Lung microvascular endothelial cell (primary cell): ENCODE measurements at places on chromosomes 3 and 15. TPM values are rescaled to one million over a fixed set of nuclear protein-coding genes. Genes with fewer than 3 reads are reported as not detected.

DNA sequence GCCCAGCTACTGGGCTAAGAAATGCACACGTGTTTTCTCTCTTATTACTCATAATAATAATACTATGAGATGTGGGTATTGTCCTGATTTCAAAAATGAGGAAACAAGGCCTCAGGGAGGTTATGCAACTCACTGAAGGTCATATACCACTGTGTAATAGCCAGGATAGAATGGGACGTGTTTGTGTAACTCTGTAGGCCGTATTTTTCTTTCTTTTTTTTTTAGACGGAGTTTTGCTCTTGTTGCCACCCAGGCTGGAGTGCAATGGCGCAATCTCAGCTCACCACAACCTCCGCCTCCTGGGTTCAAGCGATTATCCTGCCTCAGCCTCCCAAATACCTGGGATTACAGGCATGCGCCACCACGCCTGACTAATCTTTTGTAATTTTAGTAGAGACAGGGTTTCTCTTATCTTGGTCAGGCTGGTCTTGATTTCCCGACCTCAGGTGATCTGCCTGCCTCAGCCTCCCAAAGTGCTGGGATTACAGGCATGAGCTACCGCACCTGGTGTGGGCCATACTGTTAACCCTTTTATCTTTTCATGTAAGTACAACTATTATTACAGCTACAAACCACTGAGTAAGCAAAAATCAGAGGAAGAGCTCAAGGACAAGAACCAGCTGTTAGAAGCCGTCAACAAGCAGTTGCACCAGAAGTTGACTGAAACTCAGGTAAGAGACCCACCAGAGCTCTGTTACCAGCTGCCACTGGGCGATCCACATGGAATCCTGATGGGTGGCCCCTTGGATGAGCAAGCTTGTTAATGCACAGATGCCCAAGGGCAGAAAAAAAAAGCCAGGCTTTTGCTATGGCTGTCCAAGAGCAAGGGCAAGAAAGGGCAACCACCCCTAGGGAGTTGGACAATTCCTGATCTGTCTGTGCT, 6.7 kb downstream of the KNSTRN start:
- DNase-seq, result no peak

DNA sequence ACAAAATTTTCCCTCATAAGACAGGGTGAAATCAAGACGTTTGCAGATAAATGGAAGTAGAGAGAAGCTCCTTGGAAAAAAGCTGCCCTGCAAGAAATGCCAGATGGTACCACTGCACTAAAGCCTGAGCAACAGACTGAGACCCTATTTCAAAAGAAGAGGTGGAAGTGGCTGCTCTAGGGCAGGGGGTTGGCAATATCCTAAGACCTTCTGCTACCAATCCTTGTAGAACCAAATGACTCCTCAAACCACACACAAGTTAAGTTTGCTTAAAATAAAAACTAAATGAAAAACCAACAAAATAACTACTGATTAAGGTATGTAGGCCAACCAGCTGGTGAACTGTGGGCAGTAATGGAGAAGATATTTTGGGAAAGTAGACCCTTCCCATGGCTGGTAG, 21.3 kb downstream of the RAB43 start:
- no peak for DNase-seq

- DNase-seq, result no peak
Observed at GRCh38 chr3:103127737-103128136, 692.9 kb downstream of the ZPLD1 start.

The GPR176 gene
- total RNA-seq, result 2.4 and 14.4 TPM in 2 replicates

The MAGEL2 gene
- under 0.01 TPM in 1 of 2 replicates, not detected in the other for total RNA-seq

DNA sequence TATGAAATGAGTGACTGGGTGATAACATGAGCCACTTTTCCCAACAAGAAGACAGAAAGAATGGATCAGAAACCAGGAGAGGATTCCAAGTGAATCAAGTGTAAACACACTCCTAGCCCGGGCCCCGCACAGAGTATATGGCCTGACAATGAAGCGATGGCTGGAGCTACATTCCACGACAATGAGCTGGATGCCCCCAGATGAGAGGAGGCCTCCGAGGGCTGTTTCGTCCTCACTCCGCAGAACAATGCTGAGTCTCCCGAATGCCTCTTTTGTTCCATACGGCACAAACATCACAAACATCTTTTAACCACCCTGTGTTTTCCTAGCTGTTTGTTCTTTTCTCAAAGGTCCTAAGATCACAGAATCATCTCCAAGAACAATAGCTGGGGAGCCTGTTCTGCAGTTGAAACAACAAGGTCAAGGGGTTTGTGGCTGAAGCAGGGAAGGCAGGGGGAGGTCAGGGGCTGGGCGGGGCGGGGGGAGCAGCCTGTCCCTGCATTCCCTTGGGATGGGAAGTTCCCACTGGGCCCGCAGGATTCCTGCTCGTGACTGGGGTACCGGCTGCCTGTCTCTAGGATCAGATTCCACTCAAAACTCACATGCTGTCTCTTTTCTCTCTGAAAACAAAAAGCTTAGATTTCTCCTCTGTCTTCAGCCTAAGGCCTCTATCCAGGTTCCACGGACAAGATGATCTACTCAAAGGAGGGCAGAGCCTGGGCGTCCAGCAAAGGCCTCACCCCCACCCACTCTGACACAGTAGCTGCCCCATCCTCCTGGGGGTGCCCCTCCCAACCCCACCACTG, 151.3 kb downstream of the XXYLT1 start:
- DNase-seq, result peak; percentile 90
